ENCODE measurements at places on chromosomes 12 and 14. TPM values are rescaled to one million over a fixed set of nuclear protein-coding genes. Genes with fewer than 3 reads are reported as not detected.
A peak's percentile ranks its signal among the peaks of the same experiment; 100 is the strongest.

GRCh38 chr12:7751394-7751793 is 4.2 kb upstream of the CLEC4C start:
- no peaks in the 10 kb centered on the region for H3K36me3 ChIP-seq
- no peak overlapping the region for H3K4me3 ChIP-seq
- H3K27me3 ChIP-seq: no peaks in the 10 kb centered on the region
- no peak for DNase-seq
- H3K27ac ChIP-seq: no peak overlapping the region
- H3K4me1 ChIP-seq: peaks cover 47% of the 10 kb centered on the region

GRCh38 chr12:102415515-102415914 is 64.8 kb downstream of the IGF1 start:
- H3K27me3 ChIP-seq: no peaks in the 10 kb centered on the region
- H3K4me3 ChIP-seq: no peak overlapping the region
- no peaks in the 10 kb centered on the region for H3K36me3 ChIP-seq

- peaks cover 32% of the 10 kb centered on the region for H3K4me1 ChIP-seq
- H3K27me3 ChIP-seq: no peaks in the 10 kb centered on the region
- H3K36me3 ChIP-seq: no peaks in the 10 kb centered on the region
- no peak overlapping the region for H3K4me3 ChIP-seq
These were observed 96.1 kb downstream of the DAD1 start for GRCh38 chr14:22492622-22493542.

Gene OR4K1
- total RNA-seq: not detected

Gene TMTC1
- not detected for total RNA-seq

Gene KRT3
- total RNA-seq: not detected

DNA sequence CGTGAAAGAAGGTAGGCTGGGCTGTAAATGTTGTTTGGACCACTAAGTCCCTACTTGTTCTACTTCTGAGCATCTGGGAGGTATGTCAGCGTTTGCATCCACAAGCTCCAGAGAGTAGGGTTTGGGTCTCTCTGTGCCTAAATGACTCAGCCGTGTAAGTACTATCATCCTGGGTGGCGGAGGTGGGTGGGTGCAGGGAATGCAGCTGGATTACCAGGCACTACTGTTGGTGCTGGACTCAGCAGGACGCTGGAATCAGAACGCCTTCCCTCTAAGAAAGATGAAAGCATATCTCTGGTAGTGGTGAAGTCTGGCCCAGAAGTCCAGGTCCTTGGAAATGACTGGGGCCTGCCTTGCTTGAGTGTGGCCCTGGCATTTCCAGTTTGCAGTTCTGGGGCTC is 289.7 kb downstream of the PCNX1 start:
- no peak overlapping the region for H3K27ac ChIP-seq
- H3K4me1 ChIP-seq: no peaks in the 10 kb centered on the region
- DNase-seq: no peak
- peaks cover 10% of the 10 kb centered on the region for H3K27me3 ChIP-seq

Gene GLI1
- total RNA-seq: 3.9 TPM

GRCh38 chr12:2319737-2320506 is 267.1 kb downstream of the CACNA1C start:
- no peaks in the 10 kb centered on the region for H3K27me3 ChIP-seq
- H3K4me1 ChIP-seq: no peaks in the 10 kb centered on the region
- DNase-seq: no peak

GRCh38 chr12:118354903-118355302 is 17.8 kb downstream of the TAOK3 start:
- H3K27me3 ChIP-seq: no peaks in the 10 kb centered on the region
- H3K36me3 ChIP-seq: peaks cover 7% of the 10 kb centered on the region
- H3K27ac ChIP-seq: no peak overlapping the region
- H3K4me3 ChIP-seq: no peak overlapping the region
- peaks cover 38% of the 10 kb centered on the region for H3K4me1 ChIP-seq

GRCh38 chr12:119710965-119711551 is 43.1 kb downstream of the PRKAB1 start:
- peaks cover 2% of the 10 kb centered on the region for H3K36me3 ChIP-seq
- no peak overlapping the region for H3K27ac ChIP-seq
- no peaks in the 10 kb centered on the region for H3K4me1 ChIP-seq

Gene PTPRB
- not detected for total RNA-seq

DNA sequence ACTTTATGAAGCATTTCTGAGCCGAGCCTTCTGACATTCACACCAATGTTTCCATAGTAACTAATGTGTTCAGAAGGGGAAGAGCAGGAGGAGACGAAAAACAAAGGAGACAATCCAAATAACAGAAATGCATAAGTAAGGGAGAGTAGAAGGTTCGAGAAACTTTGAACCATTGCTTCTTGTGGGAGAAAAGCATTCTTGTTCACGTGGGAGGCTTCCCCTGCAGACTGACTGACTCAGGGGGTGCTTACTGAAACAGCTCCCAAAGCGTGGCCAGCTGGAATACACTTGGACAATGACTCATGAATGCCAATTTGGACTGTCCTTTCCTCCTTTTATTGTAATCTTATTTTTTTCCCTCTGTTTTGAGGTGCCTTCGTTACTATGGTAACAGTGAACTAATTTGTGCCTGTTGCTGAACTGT is 73.9 kb downstream of the NEDD1 start:
- no peak overlapping the region for H3K4me3 ChIP-seq
- DNase-seq: no peak
- H3K36me3 ChIP-seq: no peaks in the 10 kb centered on the region
- no peak overlapping the region for H3K27ac ChIP-seq

Gene NABP2
- total RNA-seq: 12.4 TPM

Gene RPL10L
- total RNA-seq: not detected

DNA sequence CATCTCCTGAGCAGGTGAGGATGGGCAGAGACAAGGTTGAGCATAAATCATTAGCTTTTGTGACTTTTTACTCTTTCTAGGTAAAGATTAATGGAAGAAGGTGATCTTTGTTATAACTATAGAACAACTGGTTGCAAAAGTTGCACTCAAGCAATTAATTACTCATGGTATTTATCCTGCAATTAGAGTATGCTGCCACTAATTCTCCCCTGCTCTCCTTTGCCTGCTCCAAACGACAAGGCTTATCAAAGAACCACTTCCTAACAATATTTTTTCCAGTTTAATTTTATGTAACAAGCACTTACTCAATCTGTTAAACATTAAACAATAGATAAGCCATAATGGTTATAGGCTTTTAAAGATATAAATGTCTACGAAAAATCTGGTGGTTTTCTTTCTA is 189.9 kb upstream of the PELI2 start:
- H3K36me3 ChIP-seq: no peaks in the 10 kb centered on the region
- H3K4me3 ChIP-seq: no peak overlapping the region
- no peak overlapping the region for H3K27ac ChIP-seq
- no peak for DNase-seq
- H3K27me3 ChIP-seq: no peaks in the 10 kb centered on the region

DNA sequence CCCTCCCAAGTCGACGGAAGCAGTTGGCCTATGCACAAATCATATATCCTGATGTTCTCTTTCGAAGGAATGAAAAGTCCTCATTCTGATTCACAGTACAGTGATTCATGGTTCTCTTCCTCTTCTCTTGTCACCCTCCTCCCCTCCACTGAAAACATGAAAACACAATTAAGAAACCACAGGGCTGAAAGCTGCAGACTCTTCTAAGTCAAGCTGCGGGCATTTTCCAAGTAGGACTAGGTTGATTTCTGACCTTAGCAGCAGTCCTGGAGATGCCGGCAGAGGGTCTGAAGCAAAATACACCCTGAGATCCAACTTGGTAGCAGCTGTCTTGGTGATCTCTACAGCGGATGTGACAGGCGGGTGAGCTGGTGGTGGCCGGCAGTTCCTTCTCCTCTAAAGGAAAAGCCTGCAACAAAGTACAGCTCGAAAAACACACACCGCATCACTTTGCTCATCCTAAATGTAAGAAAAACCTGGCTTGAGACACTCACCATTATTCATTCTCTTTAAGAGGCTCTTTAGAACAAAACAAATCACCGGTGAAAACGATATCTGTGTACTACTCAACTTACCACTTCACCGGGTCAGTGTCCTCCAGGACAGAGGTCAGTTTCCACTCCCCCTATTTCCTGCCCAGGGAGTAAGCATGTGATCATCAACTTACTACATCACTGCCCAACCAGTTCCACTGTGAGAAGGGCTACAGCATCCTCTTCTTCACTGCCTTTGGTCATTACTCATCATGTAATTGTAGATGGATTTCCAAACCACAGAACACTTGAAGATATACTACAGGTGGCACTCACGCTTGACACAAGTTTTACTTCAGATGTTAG is 6.0 kb downstream of the TMCC3 start:
- peak; percentile 40 for DNase-seq
- H3K4me1 ChIP-seq: peaks cover 21% of the 10 kb centered on the region
- H3K36me3 ChIP-seq: no peaks in the 10 kb centered on the region

DNA sequence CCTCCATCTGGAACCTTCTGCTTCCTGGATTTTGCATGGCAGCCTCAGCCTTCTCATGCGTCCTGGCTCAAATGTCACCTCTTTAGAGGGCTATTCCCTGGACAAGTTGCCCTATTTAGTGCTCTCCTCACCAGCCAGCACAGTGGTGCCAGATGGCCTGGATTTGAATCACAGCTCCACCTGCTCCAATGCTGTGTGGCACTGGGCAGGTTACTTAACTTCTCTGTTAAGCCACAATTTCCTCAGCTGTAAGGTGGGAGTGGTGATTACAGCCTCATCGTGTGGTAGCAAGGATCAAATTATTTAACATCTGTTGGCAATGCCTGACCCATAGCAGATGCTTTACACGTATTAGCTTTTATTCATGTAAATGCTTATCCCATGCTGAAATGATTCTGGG is 16.7 kb upstream of the POP5 start:
- H3K27me3 ChIP-seq: no peaks in the 10 kb centered on the region

- H3K4me3 ChIP-seq: no peak overlapping the region
- no peaks in the 10 kb centered on the region for H3K27me3 ChIP-seq
- H3K4me1 ChIP-seq: peaks cover 7% of the 10 kb centered on the region
These were observed 7.0 kb upstream of the KCNK13 start for GRCh38 chr14:90054803-90055202.

DNA sequence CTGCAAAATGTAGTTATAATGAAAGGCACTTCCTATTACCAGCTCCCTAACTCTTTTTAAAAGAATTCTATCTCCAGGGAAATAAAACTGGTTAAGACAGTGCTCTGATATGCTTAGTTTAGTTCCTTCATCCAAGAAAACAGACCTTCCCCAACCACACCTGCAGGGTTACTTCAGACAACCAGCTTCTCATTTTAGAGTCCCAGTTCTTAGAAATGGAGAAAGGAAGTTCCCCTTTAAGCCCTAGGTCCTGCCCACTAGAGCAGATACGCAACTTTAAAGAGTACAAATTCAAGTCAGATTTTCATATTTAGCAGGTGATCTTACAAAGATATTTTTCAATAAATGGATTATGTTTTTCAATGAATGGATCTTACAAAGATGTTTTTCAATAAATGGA is 4.4 kb upstream of the WSB2 start:
- no peaks in the 10 kb centered on the region for H3K27me3 ChIP-seq
- H3K4me3 ChIP-seq: no peak overlapping the region
- peaks cover 23% of the 10 kb centered on the region for H3K4me1 ChIP-seq
- no peaks in the 10 kb centered on the region for H3K36me3 ChIP-seq
- no peak overlapping the region for H3K27ac ChIP-seq
- DNase-seq: peak; percentile 33

- peak; percentile 64 for DNase-seq
- H3K27ac ChIP-seq: no peak overlapping the region
- peaks cover 7% of the 10 kb centered on the region for H3K27me3 ChIP-seq
- peak overlapping the region; percentile 21 for H3K4me3 ChIP-seq
- H3K4me1 ChIP-seq: peaks cover 11% of the 10 kb centered on the region
These were observed 811 bp downstream of the TMCC3 start for GRCh38 chr12:94649349-94650142.

Gene SLC5A8
- not detected for total RNA-seq

DNA sequence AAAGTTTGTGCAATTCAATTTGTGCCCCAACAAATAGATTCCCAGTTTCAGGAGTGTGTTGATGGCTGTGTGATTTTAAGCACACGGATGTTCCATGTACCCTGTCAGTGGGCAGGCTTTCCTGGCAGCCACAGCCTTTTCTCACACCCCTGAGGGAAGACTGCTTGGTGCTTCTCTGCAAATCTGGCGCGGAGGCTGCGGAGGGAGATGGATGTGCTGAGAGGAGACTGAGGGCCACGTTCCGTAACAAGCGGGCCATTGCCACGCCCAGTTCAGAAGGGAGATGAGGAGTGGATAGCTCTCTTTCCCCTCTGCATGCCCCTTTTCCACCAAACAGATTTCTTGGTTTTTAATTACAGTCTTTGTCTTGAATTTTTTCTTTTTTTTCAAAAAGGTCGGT is 89.1 kb downstream of the BEGAIN start:
- no peaks in the 10 kb centered on the region for H3K27me3 ChIP-seq
- DNase-seq: no peak
